BJ (cell line): ENCODE measurements at places on chromosomes 2 and 18. TPM values are rescaled to one million over a fixed set of nuclear protein-coding genes. Genes with fewer than 3 reads are reported as not detected.

The CAPN10 gene
- 7.6 and 14.9 TPM in 2 replicates for polyA plus RNA-seq

The DNAJB2 gene
- polyA plus RNA-seq: 45.0 and 57.3 TPM in 2 replicates

GRCh38 chr2:218876562-218877219 lies 4.0 kb upstream of the WNT10A start:
- no peak for DNase-seq

- no peak for DNase-seq
Observed at GRCh38 chr2:68832233-68832869, 38.8 kb downstream of the BMP10 start.

- no peak for DNase-seq
Observed at GRCh38 chr2:219404954-219405353, 13.2 kb upstream of the DES start.

DNA sequence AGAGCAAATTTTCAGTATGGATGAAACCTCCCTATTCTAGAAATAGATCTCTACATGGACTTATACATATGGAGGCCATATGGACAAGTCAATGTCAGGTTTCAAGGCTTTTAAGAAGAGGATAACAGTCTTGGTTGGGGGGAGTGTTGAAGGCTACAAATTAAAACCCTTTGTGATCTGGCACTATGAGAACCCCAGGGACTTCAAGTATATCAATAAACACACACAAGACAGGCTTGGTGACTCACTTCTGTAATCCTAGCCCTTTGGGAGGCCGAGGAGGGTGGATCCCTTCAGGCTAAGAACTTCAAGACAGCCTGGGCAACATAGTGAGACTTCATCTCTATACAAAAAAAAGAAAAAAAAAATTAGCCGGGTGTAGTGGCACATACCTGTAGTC lies 127.2 kb upstream of the SP5 start:
- no peak for DNase-seq

DNA sequence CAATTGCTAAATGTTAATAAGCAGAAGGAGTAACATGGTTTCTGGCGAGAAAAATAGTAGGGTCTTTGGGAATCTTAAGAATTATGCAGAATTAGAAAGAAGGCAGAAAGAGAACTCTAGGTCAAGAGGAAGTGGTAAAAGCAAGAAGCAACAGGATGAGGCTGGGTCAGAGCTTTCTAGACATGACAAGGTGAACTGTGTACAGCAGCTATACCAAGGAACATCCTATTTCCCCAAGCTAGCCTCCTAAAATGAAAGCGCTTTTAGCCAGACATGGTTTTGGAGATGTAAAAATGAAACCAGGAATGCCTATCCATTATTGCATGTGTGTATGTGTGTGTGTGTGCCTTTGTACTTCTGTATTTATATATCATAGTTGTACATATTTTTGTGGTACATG lies 42.3 kb upstream of the STAT1 start:
- DNase-seq: no peak

GRCh38 chr2:154408786-154409185 lies 289.7 kb upstream of the KCNJ3 start:
- DNase-seq: no peak

- DNase-seq: no peak
Observed at GRCh38 chr2:168986398-168986943, 44.7 kb downstream of the ABCB11 start.

- DNase-seq: no peak
Observed at GRCh38 chr2:85770786-85771409, 17.1 kb downstream of the ATOH8 start.

- no peak for DNase-seq
Observed at GRCh38 chr2:145018502-145018901, 498.6 kb upstream of the ZEB2 start.

DNA sequence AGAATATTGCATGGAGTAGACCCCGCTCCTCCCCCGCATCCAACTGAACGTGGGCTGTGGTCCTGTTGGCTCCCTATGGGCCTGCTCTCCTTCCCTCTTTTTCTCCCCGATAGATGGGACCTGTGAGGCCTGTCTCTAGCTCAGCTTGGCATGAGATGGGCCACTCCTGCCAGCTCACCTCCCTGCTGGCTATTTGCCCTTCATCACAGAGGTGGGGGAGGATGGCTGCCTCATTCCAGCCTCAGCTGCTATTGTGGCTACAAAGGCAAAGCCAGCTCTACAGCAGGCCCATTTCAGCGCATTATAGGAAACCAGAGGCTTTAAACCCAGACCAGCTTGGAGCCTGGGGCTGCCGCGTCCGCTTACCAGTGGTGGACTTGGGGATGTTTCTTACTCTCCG lies 313.9 kb downstream of the GBX2 start:
- DNase-seq: no peak

DNA sequence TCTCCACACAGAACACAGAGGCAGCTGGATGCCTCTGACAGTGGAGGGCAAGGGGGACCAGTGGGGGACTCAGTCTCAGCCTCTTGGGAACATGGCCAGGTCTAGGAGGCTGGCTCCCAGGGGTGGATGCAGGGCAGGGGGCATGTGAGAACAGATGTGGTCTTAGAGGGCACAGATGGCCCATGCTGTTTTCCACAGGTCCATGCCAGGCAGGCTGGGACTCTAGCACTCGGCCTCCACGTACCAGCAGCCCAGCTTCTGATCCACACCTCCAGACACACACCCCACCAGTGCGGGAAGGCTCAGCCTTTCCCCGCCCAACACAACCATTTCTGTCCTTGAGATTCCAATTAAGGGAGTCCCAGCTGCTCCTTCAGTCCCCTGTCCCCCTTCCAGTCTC lies 42.4 kb downstream of the TNS1 start:
- DNase-seq: no peak

- no peak for DNase-seq
Observed at GRCh38 chr2:69437751-69438154, 518 bp upstream of the NFU1 start.

DNA sequence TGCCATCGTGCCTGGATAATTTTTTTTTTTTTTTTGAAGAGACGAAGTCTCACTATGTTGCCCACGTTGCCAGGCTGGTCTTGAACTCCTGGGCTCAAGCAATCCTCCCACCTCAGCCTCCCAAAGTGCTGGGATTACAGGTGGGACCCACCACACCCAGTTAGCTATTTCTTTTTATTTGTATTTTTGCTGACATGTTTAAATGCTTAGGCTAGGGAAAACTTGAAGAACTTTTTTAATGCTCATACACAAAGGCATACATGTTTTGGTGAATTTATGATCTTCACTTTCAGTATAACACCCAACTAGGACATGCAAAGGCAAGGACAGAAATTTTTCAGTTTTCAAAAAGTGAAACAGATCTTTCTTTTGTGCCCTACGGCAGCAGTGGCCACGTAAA lies 9.9 kb downstream of the L3MBTL4 start:
- no peak for DNase-seq

DNA sequence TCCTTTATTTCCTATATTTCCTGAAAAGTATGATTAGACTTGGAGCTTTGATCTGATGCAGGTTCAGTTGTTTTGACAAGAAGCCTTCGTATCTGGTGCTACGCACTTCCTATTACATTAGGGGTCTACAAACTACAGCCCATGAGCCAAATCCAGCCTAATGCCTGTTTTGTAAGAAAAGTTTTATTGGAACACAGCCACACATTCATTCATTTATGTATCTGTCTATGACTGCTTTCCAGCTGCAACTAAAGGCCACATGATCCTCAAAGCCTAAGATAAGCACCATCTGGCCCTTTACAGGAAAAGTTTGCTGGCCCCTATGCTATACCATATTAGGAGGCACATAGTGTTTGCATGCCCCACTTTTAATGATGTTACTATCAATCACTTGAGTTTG lies 26.0 kb downstream of the EIF2AK3 start:
- no peak for DNase-seq
